ENCODE measurements at places on chromosomes 5 and 9.

- no peak for DNase-seq
Observed at GRCh38 chr5:149996205-149996890, 4.1 kb downstream of the TIGD6 start.

DNA sequence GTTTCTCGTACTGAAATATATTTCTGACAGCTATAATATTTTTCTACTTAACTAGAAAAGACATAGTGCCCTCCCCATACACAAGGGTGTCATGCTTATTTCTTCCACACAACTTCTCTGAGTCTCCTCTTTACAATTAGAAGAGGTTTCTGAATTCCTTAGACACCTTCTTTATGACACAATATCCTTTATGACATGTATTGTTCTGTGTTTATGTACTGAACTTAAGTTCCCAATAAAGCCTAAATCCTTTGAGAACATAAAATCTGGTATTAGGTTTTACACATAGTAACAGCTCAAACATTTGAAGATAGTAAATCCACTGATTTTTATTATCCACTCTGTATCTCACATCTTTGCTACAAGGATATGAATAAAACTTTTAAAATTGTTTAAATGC, 32.5 kb downstream of the GRAMD2B start:
- no peak for DNase-seq

DNA sequence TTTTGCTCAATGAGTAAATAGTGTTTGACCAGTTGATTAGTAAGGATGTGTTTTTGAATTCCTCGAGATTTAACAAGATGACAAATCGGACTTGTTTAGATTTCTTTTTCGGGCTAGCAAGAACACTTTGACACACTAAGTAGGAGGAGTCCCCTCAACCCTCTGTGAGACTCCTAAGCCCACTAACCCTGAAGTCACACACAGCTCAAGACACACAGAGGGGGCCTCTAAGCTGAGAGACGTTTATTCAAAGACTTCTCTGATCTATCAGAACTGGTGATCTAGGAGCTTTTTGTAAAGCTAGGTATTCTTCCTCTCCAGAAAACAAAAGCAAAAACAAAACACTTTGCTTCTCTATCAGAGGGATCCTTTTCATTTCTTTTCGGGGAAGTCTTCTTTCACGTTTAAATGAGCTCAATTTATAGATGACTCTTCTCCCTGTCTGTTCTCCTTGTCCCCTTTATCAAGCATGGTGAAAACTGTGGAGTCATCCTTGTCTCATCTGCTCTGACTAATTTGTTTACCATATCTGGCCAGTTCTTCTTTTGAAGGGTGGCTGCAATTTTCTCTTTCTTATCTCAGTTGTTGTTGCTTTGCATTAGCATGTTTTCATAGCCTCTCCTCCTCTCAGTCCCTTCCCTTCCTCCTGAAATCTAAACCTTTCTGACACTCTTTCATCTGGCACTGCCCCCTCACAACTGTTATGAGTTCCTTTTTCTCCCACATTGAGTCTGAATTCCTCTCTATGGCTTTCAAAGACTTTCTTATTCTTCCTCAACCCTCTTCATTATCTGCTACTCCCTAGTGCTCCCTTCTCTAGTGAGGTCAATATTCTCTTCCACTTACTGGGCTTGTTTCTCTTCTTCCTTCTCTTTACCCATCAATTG, 68.5 kb upstream of the RAI14 start:
- no peak for DNase-seq

- DNase-seq: no peak
Observed at GRCh38 chr5:91641730-91642350, 258.7 kb upstream of the ARRDC3 start.

- no peak for DNase-seq
Observed at GRCh38 chr9:93230185-93230584, 46.2 kb downstream of the WNK2 start.

GRCh38 chr5:72608297-72608696, 101.1 kb upstream of the ZNF366 start:
- DNase-seq: no peak

GRCh38 chr5:66908230-66908629, 288.4 kb downstream of the CD180 start:
- no peak for DNase-seq

GRCh38 chr5:145990170-145990569, 53.8 kb downstream of the SH3RF2 start:
- no peak for DNase-seq

DNA sequence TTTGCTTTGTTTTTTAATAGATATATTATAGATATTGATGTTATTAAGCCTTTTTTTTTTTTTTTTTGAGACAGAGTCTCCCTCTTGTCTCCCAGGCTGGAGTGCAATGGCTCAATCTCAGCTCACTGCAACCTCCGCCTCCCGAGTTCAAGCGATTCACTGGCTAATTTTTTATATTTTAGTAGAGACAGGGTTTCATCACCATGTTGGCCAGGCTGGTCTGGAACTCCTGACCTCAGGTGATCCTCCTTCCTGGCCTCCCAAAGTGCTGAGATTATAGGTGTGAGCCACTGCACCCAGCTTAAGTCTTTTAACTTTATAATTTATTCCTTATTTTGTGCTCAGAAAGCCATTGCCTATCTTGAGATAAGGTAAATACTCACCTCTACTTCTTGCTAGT, 24.2 kb upstream of the RAD23B start:
- DNase-seq: no peak

DNA sequence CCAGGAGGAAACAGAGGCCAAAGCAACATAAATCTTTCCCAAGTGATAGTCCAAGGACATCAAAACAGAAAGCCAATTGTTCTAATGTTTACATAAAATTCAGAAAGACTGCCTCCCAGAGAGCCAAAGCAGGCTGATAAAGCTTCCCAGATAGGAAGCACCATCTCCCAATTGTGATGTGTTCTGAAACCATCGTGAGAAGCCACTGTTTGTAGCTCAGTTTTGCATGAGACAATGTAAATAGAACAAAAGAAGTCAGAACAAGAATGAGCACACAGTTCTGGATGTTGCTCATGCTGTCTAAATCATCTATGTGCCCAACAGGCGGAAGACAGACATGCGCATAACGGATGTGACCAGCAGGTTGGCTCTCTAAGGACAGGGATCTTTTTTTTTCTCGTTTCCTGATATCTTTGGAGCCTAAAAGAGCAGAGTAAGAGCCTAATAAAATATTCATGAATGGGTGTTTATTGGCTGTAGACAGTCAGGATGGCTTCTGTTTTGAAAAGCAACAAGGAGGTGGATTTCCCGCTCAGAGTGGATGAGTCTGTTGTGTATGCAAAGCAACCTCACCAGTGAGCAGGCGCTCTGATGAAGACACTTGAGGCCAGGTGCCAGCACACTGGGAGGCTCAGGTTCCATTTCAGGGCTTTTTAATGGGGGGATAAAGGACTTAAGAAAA, 113.6 kb downstream of the GNA14 start:
- no peak for DNase-seq

DNA sequence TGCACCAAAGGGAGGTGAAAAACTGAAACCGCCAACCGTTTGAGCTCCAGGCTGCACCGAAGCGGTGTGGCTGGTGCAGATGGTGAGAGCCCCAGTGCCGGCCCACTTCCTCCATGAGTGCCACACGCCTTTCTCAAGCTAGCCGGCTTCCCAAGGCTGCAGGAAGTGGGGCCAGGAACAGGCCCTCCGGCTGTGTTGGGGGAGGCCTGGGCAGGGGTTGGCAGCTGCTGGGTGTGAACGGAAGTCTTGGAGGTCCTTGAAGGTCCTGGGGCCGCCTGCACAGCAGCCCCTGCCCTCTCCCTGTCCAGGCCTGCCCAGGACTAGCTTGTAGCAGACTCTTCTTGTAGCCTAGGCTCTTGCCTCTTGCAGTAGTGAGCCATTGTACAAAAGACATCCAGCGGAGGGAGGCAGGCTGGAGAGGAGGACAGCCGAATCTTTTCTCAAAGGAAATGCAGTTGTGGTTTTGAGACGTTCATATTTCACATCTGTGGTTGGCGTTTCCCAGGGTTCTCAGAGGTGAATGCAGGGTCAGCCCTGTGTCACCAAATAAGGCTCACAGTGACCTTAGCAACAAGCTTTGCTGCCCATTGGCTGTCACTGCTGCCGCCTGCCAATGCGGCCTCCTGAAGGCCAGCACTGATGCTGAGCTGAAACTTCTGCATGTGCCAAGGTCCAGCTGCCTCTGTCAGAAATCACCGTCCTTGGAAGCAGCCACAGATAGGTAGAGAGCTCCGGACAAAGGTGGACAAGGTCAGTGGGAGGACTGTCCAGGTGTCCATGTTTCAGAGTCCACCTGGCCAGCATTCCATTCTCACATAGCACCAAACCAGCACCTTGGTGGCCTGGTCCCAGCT, 23.9 kb downstream of the IRF1 start:
- no peak for DNase-seq

DNA sequence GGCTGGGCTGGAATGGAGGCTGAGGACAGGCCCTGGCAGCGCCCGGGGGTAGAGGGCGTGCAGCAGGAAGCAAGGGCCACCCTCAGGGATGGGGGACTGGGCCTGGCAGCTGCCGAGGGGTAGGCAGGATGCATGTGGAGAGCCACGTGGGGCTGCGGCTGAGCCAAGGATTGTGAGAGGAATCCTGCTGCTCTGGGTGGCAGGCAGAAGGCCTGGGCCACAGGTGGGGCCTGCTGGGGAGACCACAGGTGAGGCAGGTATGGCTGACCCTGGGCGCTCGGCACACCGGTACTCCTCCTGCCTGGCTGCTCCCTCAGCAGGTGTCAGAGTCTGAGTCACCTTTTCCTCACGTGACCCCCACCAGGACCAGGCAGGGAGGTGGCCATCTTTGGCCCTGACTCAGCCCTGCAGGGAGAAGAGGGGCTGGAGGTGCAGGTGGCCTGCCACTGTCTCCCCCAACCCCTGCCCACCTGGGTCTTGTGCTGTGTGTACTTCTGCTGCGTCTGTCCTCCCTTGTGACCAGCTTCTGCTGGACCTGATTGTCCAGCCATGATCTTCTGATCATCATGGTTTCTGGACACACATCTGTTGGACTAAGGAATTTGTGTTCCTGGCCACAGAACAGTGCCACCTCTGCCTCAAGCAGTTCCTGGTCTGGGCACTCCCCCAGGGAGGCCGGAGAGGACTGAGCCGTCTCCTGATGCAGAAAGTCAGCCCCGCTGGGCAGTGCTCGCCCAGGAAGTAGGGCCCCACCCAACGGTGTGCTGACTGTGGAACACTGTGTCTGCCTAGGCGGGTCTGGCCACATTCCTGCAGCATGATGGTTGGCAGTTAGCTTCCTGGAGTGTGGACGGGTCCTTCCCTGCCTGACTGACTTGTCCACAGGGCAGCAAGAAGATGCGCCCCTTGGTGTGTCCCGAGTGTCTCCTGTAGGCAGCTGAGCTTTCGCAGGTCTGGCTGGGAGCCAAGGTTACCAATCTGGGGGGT, 6.4 kb downstream of the ARRDC1 start:
- DNase-seq: no peak

All from caudate nucleus (tissue), 63 donors.